ENCODE measurements at places on chromosomes 6 and 20.

DNA sequence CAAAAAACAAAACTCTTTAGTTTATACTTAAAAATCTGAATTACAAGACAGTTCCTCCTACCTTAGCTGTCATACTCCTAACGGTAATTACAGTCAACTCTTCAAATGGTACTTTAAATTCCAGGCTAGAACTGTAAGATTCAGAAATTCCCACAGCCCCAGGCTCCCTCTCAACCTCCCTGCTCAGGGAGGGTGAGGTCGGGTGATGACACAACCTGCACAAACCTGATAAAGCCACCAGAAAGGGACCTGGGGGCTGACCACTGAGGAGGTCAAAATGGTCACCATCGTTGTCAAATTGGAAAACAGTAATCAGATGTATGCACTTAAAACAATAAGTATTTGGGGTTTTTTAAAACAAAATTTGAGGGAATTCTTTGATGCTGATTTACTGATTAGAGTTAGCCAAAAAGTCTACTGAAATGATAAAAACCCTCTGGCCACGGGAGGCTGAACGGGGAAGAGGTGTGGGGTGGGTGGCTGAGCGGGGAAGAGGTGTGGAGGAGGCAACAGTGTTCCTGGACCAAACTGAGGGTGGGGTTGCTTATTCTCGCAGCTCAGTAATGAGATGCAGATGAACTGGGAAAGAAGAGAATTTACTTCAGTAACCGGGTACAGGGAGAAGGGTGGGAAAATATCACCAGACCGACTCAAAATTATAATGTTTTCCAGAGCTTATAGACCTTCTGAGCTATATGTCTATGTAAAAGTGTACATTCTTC, 52.4 kb downstream of the SLC22A1 start:
- no peak for DNase-seq

- no peak for DNase-seq
These were observed 1.3 kb upstream of the PPP1R16B start for GRCh38 chr20:38804221-38804620.

GRCh38 chr20:1508574-1508973, 17.4 kb upstream of the SIRPB2 start:
- DNase-seq: no peak

DNA sequence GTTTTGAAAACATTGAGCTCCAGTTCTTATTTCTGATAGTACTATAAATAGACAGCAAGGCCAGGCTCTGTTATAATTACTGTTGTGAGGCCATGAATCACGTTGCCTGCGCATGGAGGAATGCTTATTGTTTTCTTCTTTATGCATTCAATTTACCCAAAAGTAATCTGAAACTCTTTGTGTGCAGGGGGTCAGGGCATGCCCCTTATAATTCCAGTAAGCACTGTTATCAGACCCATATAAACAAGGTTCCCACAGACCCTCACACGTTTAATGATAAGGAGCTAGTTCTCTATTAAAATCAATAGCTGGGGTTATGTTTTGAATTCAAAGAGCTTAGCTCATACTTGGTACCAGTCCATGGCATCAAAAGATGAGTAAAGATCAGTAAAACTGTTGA, 174.8 kb upstream of the ARG1 start:
- no peak for DNase-seq

- no peak for DNase-seq
These were observed at the start of gene HDGFL1 for GRCh38 chr6:22569281-22570184. HDGFL1 (plus strand) TSS chr6:22569566; CDS start chr6:22569576, 10 bp downstream.

All from caudate nucleus (tissue), 63 donors.